Inflammatory macrophage treated with lipopolysaccharide for 1 hour (primary cell): ENCODE measurements at places on chromosomes 13 and 19.

DNA sequence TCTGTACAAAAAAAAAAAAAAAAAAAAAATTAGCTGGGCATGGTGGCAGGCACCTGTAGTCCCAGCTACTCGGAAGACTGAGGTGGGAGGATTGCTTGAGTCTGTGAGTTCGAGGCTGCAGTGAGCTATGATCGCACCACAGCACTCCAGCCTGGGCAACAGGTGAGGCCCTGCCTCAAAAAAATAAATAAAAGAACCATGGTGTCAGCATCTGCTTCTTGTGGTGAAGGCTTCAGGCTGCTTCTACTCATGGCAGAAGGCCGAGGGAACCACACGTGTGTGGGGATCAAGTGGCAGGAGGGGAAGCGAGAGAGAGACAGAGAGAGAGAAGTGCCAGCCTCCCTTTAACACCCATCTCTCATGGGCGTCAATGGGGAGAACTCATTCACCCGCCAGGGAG lies 13.5 kb downstream of the BCL3 start:
- DNase-seq, result no peak

DNA sequence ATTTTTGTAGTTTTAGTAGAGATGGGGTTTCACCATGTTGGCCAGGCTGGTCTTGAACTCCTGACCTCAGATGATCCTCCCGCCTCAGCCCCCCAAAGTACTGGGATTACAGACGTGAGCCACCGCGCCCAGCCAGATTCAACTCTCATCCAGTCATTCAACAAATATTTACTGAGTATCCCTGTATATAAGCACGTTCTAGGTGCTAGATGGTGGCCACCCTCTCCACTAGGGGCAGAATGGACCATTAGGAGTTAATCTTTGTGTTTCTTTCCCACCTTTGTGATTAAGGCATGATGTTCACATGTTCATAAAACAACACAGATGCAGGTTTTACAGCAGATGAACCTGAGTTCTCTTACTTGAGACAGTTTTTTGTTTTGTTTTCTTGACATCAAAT lies 7.3 kb downstream of the SHKBP1 start:
- DNase-seq, result no peak

- DNase-seq, result no peak
Observed at GRCh38 chr13:60850526-60850925, 453.5 kb downstream of the TDRD3 start.

DNA sequence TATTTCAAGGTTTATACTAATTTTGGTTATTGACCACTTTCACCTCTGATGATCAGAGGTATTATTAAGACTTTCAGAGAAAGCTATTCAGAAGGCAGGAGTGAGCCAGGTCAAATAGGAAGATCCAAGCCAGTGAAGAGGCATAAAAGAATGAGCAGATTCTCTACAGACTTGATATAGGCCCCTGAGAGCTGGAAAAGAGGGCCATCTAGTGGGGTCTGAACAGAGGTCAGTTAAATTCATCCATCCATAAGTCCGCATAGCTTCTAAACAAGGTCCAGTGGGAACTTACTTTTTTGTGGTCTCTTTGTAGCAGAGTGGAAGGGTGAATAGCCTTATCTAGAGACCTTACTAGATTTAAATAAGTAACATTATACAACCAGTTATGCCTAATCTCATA lies 126.6 kb upstream of the UFM1 start:
- no peak for DNase-seq

DNA sequence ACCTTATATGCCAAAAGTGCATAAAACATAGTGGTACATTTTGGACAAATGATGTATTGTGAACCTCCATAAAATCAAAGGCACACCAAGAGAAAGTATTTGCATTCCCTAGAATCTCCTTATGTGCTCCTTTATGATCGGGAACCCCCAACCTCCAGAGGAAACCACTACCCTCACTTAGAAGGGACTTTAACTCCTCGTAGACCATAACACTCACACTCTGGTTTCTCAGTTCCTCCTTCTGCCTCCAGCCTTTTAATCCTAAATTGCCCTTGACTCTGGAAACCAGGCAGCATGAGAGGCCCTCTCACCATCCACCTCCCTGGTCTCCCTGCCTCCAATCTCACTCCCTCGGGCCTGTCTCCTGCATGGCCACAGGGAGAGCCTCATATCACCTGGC lies 9.8 kb upstream of the KCNN4 start:
- no peak for DNase-seq

DNA sequence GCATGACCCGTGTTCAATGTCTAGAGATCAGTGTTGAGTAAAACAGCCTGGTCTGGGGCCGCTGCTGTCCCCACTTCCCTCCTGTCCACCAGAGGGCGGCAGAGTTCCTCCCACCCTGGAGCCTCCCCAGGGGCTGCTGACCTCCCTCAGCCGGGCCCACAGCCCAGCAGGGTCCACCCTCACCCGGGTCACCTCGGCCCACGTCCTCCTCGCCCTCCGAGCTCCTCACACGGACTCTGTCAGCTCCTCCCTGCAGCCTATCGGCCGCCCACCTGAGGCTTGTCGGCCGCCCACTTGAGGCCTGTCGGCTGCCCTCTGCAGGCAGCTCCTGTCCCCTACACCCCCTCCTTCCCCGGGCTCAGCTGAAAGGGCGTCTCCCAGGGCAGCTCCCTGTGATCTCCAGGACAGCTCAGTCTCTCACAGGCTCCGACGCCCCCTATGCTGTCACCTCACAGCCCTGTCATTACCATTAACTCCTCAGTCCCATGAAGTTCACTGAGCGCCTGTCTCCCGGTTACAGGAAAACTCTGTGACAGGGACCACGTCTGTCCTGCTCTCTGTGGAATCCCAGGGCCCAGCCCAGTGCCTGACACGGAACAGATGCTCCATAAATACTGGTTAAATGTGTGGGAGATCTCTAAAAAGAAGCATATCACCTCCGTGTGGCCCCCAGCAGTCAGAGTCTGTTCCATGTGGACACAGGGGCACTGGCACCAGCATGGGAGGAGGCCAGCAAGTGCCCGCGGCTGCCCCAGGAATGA lies 1.5 kb upstream of the CEACAM5 start:
- peak; percentile 27 for DNase-seq

- no peak for DNase-seq
Observed at GRCh38 chr19:45251452-45252354, 632 bp downstream of the MARK4 start.
